ENCODE measurements at places on chromosomes 1 and 21.

DNA sequence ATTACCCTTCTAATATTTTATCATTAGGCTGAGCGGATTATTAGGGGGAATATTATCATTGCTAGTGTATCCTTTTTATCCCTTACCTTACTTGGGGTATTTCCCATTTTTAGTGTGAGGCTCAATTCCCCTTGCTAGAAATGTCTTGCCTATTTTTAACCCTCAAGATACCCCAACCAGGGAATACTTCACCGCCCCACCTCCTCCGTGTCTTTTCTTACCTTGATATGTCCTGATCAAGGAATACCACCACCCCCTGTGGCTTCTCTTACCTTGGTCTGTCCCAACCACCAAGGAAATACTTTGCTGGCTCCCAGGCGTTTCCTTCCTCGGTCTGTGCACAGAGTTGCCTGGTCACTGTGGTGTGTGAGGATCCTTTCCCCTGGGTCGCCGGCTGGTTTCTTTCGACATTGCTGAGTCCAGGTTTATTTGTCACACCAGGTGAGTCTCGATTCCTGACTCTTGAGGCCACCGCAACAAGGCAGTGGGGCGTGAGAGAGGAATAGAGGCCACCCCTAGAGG, 57.8 kb downstream of the SERINC2 start:
- no peak for DNase-seq

GRCh38 chr1:165598676-165599059, 32.4 kb upstream of the MGST3 start:
- no peak for DNase-seq

DNA sequence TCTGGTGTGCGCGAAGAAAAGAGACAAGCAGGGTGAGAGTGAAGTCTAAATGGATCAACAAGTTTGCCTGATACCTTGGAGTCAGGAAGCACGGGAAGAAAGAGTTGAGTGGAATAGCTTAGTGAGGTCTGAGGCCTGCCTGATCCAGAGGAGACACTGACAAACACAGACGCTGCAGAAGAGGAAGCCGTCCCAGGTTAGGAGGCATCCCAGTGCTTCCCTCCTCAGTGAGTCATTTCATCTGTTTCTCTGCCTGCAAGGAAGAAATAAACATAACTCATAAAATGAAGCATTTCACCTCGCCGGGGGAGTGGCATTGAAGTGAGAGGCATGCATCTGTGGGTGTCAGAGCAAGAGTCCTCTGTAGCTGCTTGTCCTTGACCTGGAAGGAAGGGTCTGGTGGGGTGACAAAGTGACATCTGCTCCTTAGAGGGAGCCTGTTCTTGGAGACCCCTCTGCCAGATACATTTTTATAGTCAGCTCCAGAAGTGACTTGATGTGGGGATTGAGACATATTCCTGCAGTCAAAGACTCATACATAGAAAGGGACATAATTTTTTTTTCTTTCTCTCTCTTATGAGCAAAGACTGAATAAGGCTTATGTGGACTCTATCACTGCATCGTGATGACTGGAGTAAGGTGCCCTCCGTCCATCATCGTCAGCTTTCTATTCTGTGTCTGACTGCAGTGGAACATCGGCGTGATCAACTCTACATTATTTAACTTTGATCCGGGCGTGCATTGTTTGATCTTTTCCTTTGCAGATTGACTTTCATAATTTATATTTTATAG, 256.7 kb downstream of the KIF26B start:
- no peak for DNase-seq

DNA sequence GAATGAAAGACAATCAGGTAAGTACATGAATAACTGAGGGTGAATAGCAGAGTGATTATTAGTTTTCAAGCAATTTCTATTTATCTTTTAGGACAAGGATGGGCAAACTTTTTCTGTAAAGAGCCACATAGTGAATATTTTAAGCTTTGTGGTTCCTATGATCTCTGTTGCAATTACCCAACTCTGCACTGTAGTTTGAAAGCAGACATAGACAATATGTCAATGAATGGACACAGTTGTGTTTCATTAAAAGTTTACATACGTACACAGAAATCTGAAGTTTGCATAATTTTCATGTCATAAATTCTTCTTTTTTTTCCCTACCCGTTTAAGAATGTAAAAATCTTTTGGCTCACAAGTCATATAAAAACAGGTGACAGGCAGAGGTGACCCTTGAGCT, 71.4 kb downstream of the ZNF281 start:
- no peak for DNase-seq

- DNase-seq: no peak
Measured at GRCh38 chr1:221334062-221334461, 407.8 kb downstream of the DUSP10 start.

DNA sequence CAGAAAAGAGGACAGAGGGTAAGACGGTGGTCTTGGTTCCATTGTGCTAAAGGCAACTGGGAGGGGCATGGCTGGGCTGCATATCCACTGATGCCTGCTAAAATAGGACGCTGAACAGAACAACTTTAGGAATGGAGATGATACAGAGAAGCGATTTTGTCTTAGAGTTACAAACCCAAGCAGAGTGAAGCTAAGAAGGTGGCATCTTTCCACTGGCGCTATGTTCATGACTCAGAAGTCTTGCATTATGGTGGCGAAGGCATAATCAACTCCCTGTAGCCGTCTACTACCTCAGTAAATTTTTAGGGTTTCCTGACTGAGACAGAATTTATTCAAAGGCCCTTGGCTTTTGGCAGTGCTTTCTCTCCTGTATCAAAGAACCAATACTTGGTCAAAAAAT, 57.3 kb downstream of the MEF2D start:
- no peak for DNase-seq

DNA sequence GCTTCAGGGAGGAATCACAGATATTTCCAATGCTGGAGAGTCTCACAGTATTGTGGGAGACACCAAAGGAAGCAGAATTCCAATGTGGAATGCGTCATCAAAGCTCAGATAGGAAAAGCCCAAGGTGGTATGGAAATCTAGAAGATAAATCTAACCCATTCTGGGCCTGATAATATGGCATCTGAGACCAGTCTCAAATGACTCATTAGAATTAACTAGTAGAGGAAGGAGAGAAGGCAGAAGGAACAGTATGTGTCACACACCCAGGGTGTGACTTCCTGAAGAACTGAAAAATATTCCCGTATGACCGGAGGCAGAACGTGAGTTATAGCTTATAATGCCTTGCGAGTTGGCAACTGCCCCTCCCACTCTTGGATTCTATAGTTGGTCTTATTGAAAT, 499.2 kb downstream of the PLPP3 start:
- no peak for DNase-seq

DNA sequence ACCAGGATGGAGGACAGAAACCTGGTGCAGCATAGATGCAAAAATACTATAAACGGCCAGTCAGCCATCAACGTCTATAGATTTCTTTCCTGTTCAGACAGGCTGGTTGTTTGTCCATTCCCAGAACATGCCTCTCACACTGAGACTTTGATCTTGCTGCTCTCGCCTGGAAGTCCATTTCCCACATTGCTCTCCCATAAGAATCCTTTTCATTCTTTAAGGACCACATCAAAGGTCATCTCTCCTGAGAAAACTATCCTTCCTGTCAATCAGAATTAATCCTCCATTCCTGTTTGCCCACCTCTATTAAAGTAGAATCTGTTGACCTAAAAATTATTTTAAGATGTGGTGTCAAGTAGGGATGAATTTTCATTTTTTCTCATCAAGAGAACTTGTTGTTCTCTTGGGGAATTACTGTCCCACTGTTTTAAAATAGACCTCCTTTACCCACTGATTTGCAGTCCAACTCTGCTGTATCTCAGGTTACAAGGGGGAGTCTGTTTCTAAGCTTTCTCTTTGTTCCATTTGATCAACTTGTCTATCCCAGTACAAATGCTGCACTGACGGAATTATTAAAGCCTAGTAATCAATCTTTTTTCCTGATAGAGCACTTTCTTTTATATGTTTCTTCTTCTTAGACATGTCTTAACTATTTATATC, 172.7 kb downstream of the PATJ start:
- no peak for DNase-seq

GRCh38 chr1:18265641-18266040, 158.0 kb downstream of the IGSF21 start:
- DNase-seq: no peak

- no peak for DNase-seq
Measured at GRCh38 chr1:25682059-25682601, 65.5 kb downstream of the MAN1C1 start.

- no peak for DNase-seq
Measured at GRCh38 chr1:51044834-51045233, 57.2 kb upstream of the C1orf185 start.

All from hippocampal formation (tissue), 2 donors.